AG08396 (cell line): ENCODE measurements at places on chromosomes 5 and 9.
A peak's percentile ranks its signal among the peaks of the same experiment; 100 is the strongest.

GRCh38 chr9:122382901-122383850 lies 12.4 kb downstream of the PTGS1 start:
- no peak for DNase-seq

DNA sequence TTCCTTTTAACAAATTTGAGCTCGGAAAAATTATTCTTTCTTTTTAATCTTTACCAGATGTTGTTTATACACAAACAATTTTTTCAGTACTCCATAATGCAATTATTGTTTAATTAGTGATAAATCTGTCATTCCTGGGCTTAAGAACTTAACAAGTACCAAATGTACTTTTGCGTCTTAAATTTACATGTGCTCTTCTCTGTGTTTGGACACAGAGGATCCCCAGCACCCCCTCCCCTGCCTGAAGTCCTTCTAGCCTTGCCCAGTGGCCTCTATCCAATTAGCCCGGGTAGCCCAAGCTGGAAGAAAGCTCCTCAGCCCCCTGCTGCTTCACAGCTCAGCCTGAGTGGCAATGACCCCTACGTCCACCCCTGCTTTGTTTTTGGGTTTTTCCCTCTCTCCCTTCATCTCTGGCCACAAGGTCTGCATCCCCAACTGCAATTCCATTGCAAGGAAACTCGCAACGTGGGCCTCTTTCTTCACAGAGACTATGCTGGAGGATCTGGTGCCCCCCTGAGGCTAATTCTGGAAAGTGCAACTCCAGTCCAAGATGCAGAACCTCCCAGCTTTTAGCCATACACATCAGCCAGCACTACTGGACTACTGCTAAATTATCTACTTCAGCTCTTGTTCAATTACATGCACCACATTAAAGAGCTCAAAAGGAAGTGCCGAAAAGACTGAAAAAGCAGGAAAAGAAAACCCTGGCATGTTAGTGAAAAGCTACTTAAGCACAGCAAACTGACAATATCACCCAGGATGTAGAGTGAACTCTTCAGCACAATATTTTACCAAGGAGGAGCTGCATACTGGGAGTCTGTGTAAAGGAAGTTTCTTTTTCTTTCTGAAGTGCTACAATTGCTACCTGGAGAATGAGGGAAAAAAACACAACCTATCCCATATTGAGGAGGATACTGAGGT lies 186.2 kb downstream of the FANCC start:
- peak; percentile 79 for DNase-seq

DNA sequence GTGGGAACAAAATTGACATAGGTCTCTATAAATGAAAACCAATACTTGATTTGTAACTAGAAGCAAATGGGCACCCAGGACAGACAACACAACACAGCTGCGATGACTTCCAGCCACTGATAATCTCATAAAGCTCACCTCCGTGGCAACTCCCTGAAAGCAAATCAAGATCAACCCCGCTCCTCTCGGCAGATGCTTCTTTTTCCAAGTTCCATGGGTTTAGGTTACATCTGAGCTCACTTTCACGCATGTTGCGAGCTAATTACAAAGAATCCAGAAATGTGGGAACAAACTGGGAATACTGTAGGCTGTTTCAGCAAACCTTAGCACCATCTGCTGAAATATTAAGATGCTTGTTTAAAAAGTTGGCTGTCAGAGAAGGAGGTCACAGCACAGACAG lies 153.9 kb downstream of the ELAVL2 start:
- DNase-seq, result no peak

DNA sequence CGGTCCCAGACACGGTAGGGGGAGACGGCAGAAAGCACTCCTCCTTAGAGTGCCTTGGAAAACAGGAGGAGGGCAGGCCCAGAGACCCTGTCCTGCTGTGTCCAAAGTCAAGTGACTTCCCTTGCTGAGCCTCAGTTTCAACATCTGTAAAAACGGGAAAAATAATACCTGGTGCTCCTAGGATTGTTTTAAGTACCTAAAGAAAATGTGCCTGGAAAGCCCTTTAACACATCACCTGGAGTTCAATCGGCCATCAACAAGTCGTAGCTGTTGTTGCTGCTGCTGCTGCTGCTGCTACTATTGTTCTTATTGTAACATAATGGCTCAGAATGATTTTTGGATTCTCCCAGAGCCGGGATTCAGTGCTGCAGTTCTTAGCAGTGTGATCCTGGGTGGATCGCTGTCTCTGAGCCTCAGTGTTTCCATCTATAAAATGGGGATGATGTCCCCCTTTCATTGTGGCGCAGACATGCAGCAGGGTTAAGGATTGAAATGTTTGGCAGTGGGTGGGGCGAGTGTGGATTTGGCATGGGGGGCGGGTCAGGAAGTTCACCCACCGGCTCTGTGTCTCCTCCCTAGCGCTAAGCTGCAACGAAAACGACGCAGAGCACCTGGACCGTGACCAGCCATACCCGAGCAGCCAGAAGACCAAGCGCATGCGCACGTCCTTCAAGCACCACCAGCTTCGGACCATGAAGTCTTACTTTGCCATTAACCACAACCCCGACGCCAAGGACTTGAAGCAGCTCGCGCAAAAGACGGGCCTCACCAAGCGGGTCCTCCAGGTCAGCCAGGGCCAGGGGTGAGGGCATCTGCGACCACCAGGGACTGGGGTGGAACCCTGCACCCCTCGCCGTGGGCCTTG lies 9.2 kb downstream of the LHX2 start:
- no peak for DNase-seq

DNA sequence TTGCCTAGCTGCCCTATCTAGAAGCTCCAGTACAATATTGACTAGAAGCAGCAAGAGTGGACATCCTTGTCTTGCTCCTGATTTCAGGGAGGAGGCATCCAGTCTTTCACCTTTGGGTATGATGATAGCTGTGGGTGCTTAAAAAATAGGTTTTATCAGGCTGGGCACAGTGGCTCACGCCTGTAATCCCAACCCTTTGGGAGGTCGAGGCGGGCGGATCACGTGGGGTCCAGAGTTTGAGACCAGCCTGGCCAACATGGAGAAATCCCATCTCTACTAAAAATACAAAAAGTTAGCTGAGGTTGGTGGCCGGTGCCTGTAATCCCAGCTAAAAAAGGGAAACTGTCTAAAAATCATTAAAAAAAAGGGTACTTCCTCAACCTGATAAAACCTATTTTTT lies 2.0 kb upstream of the CAMSAP1 start:
- no peak for DNase-seq

DNA sequence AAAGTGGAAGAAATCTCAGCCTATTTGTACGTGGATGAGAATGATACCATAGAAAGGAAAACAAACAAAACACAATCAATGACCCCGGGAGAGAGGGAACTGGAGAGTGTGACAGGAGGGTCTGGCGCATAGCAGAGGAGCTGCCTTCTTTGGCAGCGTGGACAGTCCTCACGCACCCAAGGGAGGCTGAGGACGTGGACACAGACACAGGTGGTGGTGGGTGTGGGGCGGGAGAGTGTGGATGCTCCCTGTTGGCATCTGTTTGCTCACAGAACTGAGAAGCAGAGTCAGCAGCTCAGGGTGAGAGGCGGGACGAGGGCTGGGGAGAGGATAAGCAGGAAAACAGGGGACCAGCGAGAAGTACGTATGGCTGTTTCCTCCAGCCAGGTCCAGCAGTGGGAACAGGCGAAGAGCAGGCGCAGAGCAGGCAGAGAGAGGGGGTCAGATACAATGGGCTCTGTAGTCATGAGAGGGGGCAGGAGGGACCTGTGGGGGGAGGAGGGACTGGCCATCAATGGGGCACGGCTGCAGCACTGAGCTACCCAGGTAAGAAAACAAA lies 10.0 kb downstream of the CMBL start:
- DNase-seq, result no peak

GRCh38 chr5:114387433-114387832 lies 25.6 kb downstream of the KCNN2 start:
- no peak for DNase-seq

DNA sequence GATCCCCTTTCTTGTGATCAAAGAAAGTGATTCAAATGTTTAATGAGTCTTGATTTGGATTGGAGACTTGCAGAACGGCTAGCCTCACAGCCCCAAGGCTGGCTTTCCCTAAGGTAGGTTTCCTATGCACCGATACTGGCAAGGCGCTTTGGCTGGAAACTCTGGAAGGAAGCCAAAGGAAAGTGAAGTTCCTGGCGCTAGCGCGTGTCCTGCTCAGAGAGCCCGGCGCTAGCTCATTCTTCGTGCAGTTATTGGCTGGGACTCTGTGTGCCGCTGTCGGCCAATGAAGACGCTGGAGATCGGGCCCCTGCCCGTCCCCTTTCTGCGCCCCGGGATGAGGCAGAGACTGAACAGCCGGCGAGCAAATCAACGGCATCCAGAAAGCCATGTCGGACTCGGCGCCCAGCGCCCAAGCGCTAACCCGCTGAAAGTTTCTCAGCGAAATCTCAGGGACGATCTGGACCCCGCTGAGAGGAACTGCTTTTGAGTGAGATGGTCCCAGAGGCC lies at the start of gene PCDHGC3:
Gene PCDHGC3, plus strand, starts transcription at position 342 of the 507 bp plus-strand sequence. Its CDS starts 151 bp downstream, at position 493.
- peak; percentile 95 for DNase-seq

DNA sequence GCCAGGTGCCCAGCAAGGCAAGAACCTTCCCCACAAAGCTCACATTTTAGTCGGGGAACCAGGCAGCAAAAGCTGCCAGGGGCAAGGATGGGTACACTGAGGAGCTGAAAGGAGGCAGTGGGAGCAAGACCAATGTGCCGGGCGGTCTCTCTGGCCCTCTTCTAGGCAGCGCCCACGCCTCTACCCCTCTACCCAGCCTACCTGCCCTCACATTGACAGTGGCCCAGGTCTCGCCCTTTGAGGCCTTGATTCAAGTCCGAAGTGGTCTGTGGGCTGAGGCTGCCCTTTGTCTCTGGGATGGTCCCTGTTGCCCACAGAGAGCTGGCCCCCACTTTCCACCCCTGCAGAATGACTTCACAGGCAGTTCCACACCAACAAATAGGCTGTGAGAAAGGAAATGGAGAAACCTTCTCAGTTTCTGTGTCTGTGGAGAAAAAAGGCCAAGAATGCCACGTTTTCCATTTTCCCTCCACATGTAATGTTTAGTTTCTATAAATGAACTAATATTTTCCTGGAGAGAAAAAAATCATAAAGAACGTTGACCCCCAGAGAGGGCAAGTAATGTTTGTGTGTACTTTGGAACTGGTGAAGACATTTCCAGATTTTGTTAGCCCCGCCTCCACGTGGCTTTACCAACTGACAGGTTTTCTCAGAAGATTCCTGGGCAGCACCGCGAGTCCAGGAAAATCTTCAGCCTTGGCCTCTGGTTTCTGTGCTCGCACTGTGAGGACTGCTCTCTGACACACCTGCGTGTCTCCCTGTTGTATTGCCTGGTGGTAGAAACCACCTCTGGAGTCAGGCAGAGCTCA lies 57.4 kb upstream of the ANGPTL2 start:
- DNase-seq, result no peak

- DNase-seq, result peak; percentile 35
Measured at GRCh38 chr5:68924481-68925145, 169.2 kb upstream of the SLC30A5 start.

DNA sequence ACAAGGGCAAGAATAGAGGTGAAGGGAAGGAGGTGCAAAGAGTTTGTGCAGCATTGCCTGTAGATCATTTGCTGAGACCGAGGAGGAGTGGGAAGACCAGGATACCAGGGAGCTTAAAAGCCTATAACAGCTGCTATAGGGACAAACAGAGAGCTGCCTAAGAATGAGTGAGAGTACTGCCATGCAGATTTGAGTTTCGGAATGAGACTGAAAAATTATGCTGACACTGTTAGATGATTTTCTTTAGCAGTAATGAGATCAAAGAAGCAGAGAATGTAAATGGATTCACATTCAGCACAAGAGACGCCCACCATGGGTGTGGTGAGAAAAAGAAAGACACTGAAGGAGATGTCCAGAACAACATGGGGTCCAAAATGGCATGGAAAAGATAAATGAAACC lies 69.7 kb downstream of the EPB41L4A start:
- no peak for DNase-seq

DNA sequence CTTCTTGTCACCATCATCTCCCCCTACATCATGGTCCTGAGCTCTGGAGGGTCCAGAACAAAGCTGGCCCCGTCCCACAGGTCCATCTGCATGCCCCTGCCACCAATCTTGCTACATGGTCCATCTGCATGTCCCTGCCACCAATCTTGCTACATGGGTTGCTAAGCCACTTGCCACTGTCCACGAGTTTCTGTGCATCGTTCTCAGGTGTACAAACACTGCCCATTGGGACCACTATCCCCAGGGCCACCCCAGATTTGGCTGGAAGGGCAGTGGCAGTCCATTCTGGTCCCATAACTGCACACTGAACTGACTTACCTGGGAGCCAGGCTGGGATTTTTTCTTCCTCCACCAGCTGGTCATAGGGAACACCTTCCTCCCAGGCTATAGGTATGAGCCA lies 8.0 kb upstream of the LAMC3 start:
- no peak for DNase-seq

DNA sequence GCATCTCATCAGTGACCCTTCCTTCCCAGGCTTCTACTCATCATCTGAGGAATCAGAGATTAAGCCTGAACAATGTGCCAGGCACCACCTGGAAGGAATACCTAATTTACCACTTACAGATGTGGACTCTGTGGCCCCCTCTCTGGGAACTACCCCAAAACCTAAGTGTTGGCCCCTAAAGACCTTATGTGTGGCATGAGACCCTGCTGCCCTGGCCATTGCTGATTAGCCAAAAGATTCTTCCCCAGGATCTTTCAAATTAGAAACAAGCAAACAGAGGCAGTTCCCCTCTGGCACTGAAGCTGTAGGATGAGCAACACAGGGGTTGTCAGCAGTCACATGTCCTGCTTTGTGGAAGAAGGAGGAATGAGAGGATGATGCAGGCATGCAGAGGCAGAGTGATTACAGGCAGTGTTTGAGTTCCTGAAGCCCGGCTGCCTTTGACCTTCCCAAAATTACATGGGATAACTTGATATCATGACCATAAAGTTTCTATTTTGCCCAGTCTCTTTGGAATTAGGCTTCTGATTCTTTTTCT lies 10.6 kb downstream of the SPINK4 start:
- DNase-seq, result peak; percentile 73
